SJCRH30 (cell line): ENCODE measurements at places on chromosomes 4 and X.

- DNase-seq: no peak
Observed at GRCh38 chr4:94488670-94489069, 36.9 kb downstream of the PDLIM5 start.

DNA sequence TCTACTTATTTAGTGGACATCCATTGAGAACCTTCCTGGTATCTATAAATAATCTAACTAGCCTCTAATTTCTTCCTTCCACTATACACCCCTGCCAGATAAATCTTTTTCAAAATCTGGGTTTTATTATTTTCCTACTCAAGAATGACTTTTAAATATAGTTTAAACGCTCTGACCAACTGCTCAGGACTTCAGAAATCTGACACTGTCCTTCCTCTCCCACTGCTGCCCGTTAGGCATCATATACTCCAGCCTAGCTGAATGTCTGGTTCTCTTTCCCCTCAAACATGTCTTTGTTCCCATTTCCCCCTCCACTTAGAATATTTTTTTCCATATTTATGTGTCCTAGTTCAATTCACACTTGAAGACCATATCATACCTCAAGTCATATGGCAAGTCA, 35.2 kb upstream of the CBLL2 start:
- no peak for DNase-seq

DNA sequence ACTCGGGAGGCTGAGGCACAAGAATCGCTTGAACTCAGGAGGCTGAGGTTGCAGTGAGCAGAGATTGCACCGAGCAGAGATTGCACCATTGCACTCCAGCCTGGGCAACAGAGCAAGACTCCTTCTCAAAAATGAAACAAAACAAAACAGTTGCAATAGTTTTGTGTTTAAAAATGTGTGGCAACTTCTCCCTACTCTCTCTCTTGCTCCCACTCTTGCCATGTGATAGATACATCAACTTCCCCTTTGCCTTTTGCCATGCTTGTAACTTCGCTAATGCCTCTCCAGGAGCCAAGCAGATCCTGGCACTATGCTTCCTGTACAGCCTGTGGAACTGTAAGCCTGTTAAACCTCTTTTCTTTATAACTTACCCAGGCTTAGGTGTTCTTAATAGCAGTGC, 52.5 kb upstream of the INTU start:
- no peak for DNase-seq

GRCh38 chr4:125358453-125358852, 43.7 kb downstream of the FAT4 start:
- no peak for DNase-seq

DNA sequence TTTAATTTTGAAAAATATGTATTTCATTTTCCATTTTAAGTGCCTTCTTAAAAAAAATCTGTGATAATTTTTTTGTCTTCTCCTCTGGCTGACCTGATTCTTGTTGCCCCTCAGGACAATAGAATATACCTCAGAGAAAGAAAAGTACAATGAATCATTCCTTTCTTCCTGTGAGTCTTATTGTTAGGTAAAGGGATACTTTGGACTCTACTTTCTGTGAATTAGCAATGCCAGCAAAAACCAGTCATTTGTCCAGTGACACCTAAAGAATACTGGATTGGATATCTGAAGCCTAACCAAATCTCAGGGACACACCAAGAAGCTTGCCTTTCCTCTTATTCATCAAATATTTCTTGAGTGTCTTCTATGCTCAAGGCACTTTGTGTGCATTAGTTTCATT, 102.1 kb downstream of the AREG start:
- DNase-seq: no peak
